ENCODE measurements at places on chromosomes 7 and 10.
A peak's percentile ranks its signal among the peaks of the same experiment; 100 is the strongest.

DNA sequence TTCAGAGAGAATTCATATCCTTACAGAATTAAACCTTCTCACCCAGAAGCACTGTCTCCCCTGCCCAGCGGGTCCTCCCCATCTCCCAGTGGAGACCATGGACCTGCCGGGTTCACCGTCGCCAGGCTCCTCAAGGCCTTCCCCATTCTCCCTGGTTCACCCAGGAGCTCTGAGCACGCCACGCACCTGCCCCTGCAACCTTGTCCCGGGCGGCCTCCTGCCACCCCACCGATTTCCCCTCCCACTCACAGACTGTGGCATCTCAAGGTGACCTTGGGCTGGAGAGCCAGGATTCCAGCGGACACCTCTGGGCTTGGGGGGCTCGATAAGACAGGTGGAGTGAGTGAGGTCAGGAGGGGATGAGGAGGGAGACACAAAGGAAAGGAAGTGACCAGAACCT lies 135.3 kb downstream of the PTPRN2 start:
- no peak for DNase-seq

- no peak for DNase-seq
Measured at GRCh38 chr10:88196291-88196690, 332.9 kb downstream of the PTEN start.

GRCh38 chr10:15744217-15744865 lies 24.6 kb upstream of the ITGA8 start:
- peak; percentile 19 for DNase-seq

GRCh38 chr10:33609546-33609945 lies 275.1 kb upstream of the NRP1 start:
- DNase-seq = no peak

DNA sequence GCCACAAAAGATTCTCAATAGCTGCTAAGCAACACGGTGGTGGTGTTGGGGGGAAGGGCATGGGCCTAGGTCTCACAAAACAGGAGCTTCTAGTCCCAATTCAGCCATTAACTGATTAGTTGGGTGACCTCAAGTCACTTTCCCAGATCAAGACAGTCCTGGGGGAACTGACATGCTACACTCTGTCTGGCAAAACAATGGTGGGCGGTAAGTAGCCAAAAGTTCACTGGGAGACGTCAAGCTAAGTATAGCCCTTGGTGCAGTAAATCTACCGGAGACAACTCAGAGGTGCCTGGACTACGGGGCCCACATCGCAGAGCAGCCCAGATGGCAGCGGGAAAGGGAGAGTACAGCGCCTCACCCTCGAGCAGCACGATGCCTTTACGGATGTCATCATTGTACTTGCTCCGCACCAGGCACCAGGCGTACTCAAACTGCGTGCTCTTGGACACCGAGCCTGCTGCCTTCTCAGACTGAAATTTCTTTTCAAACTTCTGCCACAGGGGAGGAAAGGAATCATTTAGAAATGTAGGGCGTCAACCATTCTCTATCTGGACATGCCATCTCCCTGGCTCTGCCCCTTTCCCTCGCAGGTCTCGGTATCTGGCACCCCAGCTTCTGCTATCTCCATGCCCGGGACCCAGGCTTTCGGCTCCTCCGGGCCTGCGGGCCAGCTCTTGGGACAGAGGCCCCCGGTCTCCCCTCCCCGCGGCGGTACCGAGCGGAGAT lies 1.1 kb downstream of the FIS1 start:
- DNase-seq = no peak

- DNase-seq = no peak
Measured at GRCh38 chr10:77455561-77455960, 182.0 kb downstream of the KCNMA1 start.

- DNase-seq = no peak
Measured at GRCh38 chr10:87991946-87992345, 128.5 kb downstream of the PTEN start.
